ENCODE measurements at places on chromosomes 2 and 18.

DNA sequence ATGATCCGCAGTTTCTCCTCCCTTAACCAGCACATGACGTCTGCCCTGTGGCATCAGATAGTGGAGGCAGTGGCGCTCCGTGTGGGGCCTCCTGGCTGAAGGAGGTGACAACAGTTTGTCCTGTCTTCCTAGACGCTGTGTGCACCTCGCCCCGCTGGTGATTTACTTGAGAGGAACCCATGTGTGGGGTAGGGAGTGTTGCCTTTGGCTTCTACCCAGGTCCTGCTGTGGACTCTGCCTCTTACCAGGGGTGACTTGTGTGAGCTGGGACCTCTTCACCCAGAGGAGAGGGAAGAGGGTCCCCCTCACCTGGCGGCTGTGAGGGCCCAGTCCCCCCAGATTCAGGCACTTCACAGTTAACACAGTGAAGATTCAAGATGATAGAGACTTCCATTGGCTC lies 77.6 kb downstream of the TMEM18 start:
- no peak for DNase-seq

- DNase-seq: no peak
These were observed 124.6 kb upstream of the KCNH7 start for GRCh38 chr2:162963156-162963555.

DNA sequence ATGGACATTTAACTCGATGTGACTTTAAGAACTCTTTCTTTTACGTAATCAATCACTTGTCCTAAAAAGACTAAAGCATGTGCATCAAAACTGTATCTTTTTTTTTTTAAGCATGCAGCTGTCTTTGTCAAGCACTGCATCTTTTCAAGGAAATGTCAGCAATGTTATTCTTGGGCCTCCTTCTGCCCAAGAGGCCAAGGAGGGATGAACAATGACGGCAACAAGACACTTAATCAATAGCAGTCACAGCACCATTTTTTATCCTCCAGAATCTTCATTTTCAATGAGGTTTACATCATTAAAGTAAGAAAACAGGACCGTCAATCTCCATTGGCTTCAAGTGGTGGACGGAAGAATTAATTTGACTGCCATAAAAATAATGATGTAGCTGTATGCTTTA lies 253.8 kb downstream of the AFF3 start:
- no peak for DNase-seq

- DNase-seq: peak; percentile 90
These were observed 92.8 kb upstream of the OTOS start for GRCh38 chr2:240232961-240233884.

DNA sequence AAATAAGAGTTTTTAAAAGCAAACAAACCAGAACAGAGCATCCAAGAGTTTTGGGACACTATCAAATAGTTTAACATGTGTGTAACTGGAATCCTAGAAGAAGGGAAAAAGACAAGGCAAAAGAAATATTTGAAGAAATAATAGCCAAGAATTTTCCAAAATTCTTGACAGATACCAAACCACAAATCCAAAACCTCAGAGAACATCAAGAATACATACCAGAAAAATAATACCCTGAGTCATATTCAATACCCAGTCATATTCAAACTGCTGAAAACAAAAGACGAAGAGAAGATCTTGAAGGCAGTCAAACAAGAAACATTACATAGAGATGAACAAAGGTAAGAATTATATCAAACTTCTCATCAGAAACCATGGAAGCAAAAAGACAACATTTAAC lies 22.9 kb downstream of the INO80C start:
- no peak for DNase-seq

Measured in RPMI8226 (cell line).